ENCODE measurements at places on chromosomes 5 and 9.

DNA sequence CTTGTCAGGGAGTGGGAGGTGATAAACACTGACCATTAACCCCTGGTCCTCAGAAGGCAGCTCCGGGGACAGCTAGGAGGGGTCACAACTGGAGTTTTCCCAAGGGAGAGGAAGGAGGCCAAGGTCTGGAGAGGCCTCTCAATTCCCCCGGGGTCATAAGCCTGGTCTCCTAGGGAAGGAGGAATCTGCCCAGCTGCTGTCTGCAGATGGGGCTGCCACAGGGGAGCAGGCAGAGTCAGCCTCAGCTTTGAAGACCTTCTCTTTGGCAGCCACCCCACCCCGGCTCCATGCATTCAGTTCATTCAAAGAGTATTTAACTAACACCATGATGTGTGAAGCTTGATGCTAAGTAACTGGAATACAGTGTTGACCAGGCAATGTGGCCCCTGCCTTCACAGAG is 74.6 kb upstream of the HSPA9 start:
- DNase-seq = no peak

GRCh38 chr5:136057401-136058038 is 28.7 kb downstream of the TGFBI start:
- DNase-seq = no peak

- no peak for DNase-seq
Measured at GRCh38 chr9:16950051-16950450, 79.6 kb upstream of the BNC2 start.

GRCh38 chr9:99358668-99359067 is 136.6 kb downstream of the SEC61B start:
- no peak for DNase-seq

DNA sequence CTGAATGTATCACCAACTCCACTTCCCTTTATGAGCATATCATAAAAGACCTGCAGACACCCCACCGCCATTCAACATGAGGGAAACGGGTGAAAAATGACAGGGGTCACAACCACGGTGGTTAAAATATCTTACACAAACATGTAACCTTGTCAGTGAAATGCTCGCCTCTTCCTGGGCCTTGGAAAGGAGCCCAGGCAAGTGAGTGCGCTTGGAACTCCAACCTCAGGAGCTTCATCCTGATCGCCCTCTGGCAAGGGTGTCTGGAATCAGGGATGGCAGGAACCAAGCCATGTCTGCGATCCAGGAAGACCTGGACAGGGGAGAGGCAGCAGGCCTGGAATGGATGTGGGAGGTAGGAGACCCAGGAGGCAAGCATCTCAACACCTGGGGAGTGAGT is 282.7 kb downstream of the GAS1 start:
- no peak for DNase-seq

Data from GM20000 (cell line).